ENCODE measurements at places on chromosomes 1 and 21.

DNA sequence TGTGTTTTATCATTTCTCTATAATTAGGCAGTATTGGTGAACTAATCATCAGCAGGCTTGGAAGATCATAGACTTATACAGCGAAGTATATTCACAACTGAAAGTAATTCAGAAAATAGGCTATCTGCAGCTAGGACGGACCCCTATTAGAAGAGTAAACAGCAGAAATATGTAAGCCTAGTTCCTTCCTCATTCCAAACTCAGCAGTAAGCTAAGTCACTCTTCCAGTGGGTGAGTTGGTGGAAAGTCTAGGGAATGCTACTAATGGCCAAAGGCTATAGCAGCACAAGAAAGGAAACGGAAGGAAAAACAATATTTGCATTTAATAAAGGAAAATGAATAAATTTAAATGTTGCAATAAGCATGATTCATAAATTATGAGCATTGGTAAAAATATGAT, 918.1 kb upstream of the TMPRSS15 start:
- no peak for DNase-seq
- no peaks in the 10 kb centered on the region for H3K36me3 ChIP-seq
- H3K27ac ChIP-seq, result no peak overlapping the region
- no peak overlapping the region for H3K4me3 ChIP-seq
- no peaks in the 10 kb centered on the region for H3K4me1 ChIP-seq
- no peaks in the 10 kb centered on the region for H3K27me3 ChIP-seq

GRCh38 chr1:239011382-239011781, 375.0 kb upstream of the CHRM3 start:
- no peak for DNase-seq
- no peaks in the 10 kb centered on the region for H3K4me1 ChIP-seq
- H3K4me3 ChIP-seq, result no peak overlapping the region
- H3K36me3 ChIP-seq, result no peaks in the 10 kb centered on the region
- H3K27me3 ChIP-seq, result no peaks in the 10 kb centered on the region

GRCh38 chr1:25799935-25800702, at the start of gene SELENON:
TSS of gene SELENON (plus strand) at chr1:25800193. CDS start at chr1:25800231, 38 bp downstream.
- H3K4me1 ChIP-seq, result peaks cover 41% of the 10 kb centered on the region
- peak within 1 kb of the TSS; percentile 61 for H3K4me3 ChIP-seq
- no peak within 1 kb of the TSS for H3K27ac ChIP-seq
- H3K36me3 ChIP-seq, result no peaks in the 10 kb centered on the region
- DNase-seq, result no peak

DNA sequence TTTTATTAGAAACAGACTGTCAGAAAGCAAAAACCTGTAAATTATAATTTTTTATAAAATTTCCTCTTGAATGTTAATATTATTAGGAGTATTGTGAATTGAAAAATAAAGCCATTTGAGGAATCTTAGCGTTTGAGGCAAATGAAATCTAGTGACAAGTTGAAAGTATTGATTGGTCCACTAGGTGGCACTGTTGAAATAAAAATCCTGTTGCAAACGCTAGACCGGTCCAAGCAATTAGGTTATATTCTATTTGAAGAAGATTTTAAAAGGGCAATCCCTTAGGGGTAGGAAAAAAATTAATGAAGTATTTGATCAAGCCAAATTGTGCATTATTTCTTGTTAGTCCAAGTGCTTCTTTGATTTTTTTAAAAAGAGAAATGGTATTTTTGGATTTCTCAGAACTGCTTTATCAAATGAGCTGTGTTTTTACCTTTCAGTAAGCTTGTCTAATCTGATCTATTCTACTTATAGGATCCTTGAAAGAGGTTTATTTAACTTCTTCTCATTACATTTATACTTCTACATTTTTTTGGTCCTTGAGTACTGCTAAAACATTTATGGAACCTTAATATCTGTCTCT, 57.7 kb downstream of the ATG4C start:
- peaks cover 1% of the 10 kb centered on the region for H3K4me1 ChIP-seq
- H3K27ac ChIP-seq, result no peak overlapping the region
- no peaks in the 10 kb centered on the region for H3K36me3 ChIP-seq
- no peak overlapping the region for H3K4me3 ChIP-seq
- H3K27me3 ChIP-seq, result no peaks in the 10 kb centered on the region

DNA sequence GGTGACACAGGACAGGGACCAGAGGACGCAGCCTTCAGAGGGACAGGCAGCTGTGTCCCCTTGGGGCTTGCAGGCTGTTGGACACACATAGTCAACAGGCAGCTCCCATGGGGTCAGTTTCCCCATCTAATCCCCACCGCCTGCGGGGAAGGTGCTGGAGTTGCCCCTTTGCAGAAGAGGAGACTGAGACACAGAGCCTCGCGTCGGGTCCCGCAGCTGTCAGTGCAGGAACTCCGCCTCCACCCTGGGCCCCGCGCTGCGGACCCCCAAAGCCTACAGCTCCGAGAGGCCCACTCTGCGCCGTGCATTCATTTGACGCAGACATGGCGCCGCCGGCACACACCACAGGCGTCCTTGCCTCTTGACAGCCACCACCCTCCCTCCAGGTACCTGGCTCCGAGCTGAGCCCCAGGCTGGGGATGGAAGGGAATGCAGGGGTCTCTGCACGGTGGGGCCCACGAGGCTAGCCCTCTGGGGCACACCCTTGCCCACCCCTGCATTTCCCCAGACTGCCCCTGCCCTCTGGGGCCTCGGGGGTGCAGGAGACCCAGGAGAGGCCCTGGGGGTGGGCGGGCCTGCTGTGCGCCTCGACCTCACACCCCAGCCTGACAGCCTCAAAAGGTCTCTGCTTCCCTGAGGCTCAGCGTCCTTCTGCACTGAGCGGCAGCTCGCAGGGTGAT, 88.5 kb upstream of the ACTRT2 start:
- no peak overlapping the region for H3K4me3 ChIP-seq
- no peak overlapping the region for H3K27ac ChIP-seq
- no peaks in the 10 kb centered on the region for H3K36me3 ChIP-seq

- H3K27me3 ChIP-seq, result peaks cover 4% of the 10 kb centered on the region
- no peak for DNase-seq
- peaks cover 7% of the 10 kb centered on the region for H3K4me1 ChIP-seq
- H3K4me3 ChIP-seq, result no peak overlapping the region
These were observed 36.5 kb downstream of the ZMYM1 start for GRCh38 chr1:35115459-35116383.

GRCh38 chr1:41641941-41642527, 157.6 kb upstream of the EDN2 start:
- H3K4me1 ChIP-seq, result peaks cover 35% of the 10 kb centered on the region
- DNase-seq, result no peak
- H3K27me3 ChIP-seq, result peaks cover 4% of the 10 kb centered on the region
- H3K4me3 ChIP-seq, result no peak overlapping the region
- H3K27ac ChIP-seq, result no peak overlapping the region
- peaks cover 3% of the 10 kb centered on the region for H3K36me3 ChIP-seq

GRCh38 chr1:45762291-45762690, 11.8 kb upstream of the IPP start:
- peaks cover 18% of the 10 kb centered on the region for H3K27me3 ChIP-seq
- DNase-seq, result no peak
- no peaks in the 10 kb centered on the region for H3K4me1 ChIP-seq
- no peaks in the 10 kb centered on the region for H3K36me3 ChIP-seq
- H3K4me3 ChIP-seq, result no peak overlapping the region

DNA sequence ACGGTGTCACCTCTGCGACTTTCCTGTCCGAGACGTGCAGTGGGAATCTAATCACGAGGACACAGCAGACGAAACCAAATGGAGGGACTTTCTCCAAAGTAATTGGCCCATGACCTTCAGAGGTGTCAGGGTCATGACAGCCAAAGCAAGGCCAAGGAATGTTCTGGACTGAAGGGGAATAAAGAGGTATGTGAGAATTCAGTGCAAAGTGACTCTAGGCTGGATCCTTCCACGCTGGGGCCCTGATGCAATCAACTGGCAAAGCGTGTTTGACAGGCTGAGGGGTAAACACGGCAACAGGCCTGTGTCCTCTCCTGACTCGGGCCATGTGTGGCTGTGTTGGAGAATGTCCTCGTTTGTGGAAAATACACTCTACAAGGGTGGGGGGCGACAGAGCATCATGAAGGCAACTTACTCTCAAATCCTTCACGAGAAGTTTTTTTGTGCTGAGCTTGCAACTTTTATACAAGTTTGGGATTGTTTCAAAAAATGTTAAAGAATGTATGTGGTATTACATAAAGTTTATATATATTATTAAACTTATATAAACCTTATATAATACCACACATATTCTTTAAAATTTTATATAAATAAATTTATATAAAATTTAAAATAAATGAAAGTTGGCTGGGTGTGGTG, 1.7 kb downstream of the CFAP74 start:
- DNase-seq, result no peak
- H3K4me3 ChIP-seq, result no peak overlapping the region
- peaks cover 47% of the 10 kb centered on the region for H3K27me3 ChIP-seq
- H3K4me1 ChIP-seq, result no peaks in the 10 kb centered on the region
- H3K36me3 ChIP-seq, result no peaks in the 10 kb centered on the region
- H3K27ac ChIP-seq, result no peak overlapping the region

DNA sequence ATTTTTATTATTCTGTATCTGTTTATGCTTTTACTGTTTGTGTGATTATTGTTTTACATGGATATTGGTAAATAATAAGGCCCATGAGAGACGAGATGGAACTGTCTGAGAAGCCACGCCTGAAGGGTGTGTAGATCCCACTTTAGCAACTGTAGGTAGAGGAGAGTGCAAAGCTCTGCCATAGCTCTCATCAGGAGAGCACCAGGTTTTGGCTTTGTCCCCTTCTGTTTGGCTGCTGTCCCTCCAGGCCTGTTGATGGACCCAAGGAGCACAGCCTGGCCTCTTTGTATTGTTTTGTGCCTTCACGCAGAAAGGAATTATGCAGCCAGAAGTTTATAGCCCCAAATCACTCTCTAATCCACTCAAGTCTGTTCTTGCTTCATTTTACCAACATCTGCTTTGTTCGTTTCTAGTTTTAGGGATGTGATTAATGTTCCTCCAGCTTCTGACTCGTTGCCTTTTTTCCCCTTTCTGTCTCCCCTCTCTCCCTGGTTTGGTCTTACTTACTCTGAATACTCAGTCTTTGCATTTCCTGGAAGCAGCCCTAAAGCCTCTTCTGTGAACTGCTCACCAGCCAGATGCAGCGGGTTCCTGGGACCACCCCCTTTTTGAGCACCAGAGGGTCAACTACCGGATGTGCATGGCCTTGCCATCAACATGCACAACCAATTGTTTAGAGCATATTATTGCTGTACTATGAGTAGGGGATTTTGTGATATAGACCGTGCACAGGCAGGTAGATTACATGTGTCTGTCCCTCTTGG, 127.3 kb downstream of the HHAT start:
- H3K4me1 ChIP-seq, result peaks cover 21% of the 10 kb centered on the region
- peak; percentile 65 for DNase-seq
- peaks cover 3% of the 10 kb centered on the region for H3K36me3 ChIP-seq
- H3K27ac ChIP-seq, result peak overlapping the region; percentile 74
- no peak overlapping the region for H3K4me3 ChIP-seq

DNA sequence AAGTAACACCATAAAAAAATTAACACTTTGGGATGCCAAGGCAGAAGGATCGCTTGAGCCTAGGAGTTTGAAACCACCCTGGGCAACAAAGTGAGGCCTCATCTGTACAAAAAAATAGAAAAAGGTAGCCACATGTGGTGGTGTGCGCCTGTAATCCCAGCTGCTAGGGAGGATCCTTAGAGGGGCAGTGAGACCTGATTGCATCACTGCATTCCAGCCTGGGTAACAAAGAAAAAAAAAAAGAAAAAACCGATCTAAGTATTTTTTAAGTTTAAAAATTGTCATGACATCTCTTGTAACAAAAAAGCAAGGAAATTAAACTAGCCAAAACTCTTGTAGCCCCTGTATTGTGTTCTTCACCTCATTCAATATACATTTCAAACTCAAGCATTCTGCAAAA, 39.5 kb downstream of the ZZZ3 start:
- H3K27me3 ChIP-seq, result no peaks in the 10 kb centered on the region
- H3K4me1 ChIP-seq, result peaks cover 25% of the 10 kb centered on the region
- H3K4me3 ChIP-seq, result no peak overlapping the region
- no peak for DNase-seq

DNA sequence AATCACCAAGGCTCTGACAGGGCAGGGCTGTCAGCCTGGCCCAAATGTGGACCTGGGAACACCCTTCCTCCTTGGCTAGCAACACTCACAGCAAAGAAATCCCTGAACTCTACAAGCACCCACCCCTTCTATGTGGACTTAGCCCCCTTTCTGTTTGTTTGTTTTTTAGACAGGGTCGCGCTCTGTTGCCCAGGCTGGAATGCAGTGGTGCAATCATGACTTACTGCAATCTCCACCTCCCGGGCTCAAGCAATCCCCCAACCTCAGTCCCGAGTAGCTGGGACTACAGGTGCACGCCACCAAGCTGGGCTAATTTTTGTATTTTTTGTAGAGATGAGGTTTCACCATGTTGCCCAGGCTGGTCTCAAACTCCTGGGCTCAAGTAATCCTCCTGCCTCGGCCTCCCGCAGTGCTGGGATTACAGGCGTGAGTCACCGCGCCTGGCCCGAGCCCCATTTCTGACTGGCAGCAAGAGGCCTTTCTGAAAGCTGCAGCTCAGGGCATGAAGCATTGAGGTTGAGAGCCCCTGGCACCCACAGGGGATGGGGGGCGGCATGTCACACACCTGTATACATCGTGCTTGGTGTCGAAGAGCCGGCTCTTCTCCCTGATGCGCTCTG, 16.2 kb downstream of the RIPK4 start:
- H3K36me3 ChIP-seq, result no peaks in the 10 kb centered on the region
- H3K27me3 ChIP-seq, result no peaks in the 10 kb centered on the region
- DNase-seq, result no peak
- no peaks in the 10 kb centered on the region for H3K4me1 ChIP-seq

GRCh38 chr1:88983791-88984559, 8.5 kb downstream of the KYAT3 start:
- peaks cover 79% of the 10 kb centered on the region for H3K4me1 ChIP-seq
- H3K27ac ChIP-seq, result peak overlapping the region; percentile 86
- H3K36me3 ChIP-seq, result peaks cover 84% of the 10 kb centered on the region
- H3K4me3 ChIP-seq, result peak overlapping the region; percentile 64
- H3K27me3 ChIP-seq, result no peaks in the 10 kb centered on the region
- peak; percentile 55 for DNase-seq

DNA sequence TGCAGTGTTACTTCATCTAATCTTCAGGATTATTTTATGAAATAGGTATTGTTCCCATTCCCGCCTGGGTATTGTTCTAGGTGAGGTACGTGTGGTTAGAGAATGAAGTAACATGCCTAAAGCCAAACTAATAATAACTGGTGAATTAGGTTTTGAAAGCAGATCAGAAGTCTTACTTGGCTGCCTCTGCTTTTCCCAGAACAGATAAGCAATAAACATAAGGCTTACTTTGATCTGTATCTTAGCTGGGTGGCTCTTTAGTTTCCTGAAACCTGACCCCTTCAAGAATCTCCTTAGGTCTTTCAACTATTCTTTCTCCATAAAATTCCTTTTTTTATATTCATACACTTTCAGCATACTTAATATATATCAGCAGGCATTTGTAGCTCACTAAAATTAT, 65.3 kb downstream of the VAV3 start:
- H3K27me3 ChIP-seq, result no peaks in the 10 kb centered on the region
- H3K36me3 ChIP-seq, result no peaks in the 10 kb centered on the region
- no peak for DNase-seq
- H3K4me1 ChIP-seq, result peaks cover 13% of the 10 kb centered on the region
- H3K4me3 ChIP-seq, result no peak overlapping the region
- no peak overlapping the region for H3K27ac ChIP-seq

GRCh38 chr1:97905141-97905940, 15.5 kb downstream of the DPYD start:
- H3K36me3 ChIP-seq, result peaks cover 2% of the 10 kb centered on the region
- no peak for DNase-seq
- H3K27ac ChIP-seq, result no peak overlapping the region
- H3K4me3 ChIP-seq, result no peak overlapping the region
